Natural killer cell treated with Interleukin-12 subunit alpha and Interleukin-12 subunit beta and Interleukin-15 and Interleukin-18, amount 100 ng/mL, for 72 hours (primary cell): ENCODE measurements at places on chromosomes 6 and 20. TPM values are rescaled to one million over a fixed set of nuclear protein-coding genes. Genes with fewer than 3 reads are reported as not detected.

DNA sequence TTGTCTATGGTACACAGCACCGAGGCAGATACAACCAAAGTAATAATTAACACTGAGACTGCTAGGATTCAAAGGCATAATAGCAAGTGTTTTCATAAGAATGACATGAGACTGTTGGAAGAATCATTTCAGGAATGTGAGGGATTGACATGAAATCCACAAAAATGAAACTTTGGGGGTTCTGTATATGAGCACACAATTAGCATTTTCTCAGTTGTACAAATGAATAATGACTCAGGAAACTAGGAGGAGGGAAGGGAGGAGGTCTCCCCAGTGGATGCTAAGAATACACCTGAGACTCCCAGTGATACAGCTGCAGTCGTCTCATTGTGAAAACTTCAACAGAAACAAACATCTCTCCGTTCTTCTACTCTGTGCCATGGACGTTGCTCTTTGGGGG is 428.4 kb upstream of the PLCB4 start:
- no peak for DNase-seq

DNA sequence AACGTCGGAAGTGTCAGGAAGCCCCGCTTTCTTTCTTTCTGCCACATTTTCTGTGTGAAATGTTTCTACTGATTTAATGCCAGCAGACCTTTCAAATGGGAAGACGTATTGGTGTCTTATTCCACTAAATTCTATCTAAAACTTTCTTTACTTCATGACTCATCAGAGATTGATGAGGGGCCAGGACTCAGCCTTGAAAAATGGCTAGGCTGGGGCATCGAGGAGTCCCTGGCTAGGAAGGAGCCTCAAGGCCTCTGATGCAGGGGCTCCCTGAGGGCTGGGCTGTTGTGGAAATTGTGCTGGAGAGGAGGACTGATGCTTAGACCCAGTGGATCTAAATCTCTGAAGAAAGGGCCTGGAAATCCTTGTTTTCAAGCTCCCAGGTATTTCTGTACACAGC is 192.8 kb upstream of the PDE10A start:
- DNase-seq = no peak

GRCh38 chr20:1323830-1324597 is 4.9 kb downstream of the SDCBP2 start:
- no peak for DNase-seq

- DNase-seq = no peak
These were observed 6.8 kb upstream of the RIPK1 start for GRCh38 chr6:3061501-3061941.

DNA sequence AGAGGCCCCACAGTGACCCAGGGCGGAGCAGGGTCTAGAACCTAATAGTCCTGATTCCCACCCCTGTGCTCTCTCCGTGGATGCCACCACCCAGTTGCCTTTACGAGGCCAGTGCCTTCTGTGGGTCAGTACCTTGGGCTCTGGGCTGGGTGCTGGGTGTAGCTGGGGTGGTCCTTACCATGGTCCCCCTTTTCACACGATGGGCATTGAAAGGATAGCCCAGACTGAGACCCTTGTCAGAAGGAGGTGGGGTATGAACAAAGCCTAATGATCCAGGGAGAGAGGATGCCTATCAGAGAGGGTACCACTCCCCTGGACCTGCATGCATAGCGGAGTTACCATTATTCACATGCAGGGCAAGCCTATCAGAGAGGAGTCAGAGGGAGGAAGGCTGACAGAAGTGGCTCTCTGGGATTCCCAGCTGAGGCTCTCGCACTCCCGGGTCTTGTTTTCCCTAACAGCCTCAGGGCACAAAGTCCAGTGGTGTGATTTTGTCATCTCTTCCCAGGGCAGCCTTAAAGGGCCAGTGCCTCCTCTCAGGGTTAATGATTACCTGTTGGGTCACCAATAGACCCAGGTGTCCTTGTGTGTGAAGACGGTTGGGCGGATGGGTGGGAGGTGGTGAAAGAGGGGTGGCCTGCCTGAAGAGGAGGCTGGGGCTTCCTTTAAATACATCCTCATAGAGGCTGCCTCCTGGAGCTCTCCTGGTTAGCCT is 36.2 kb downstream of the VEGFA start:
- DNase-seq = no peak

Gene PHACTR3
- not detected for total RNA-seq

- DNase-seq = no peak
These were observed 211.9 kb downstream of the HAO1 start for GRCh38 chr20:7728338-7728737.

DNA sequence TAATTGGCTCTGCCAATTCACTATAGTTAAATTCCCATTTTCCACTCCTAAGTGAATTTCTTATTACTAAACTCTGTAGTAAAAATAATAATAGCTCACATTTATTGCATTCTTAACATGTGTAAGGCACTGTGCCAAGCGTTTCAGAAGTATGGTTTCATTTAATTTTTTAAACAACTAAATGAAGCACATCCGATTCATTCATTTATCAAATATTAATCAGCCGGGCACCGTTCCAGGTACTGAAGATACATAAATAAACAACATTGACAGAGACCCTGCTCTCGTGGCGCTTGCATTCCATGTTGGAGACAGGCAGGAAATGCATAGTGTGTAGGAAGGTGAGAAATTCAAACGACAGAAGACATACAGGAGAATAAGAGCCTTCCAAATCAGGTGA is 423.2 kb upstream of the JARID2 start:
- no peak for DNase-seq

DNA sequence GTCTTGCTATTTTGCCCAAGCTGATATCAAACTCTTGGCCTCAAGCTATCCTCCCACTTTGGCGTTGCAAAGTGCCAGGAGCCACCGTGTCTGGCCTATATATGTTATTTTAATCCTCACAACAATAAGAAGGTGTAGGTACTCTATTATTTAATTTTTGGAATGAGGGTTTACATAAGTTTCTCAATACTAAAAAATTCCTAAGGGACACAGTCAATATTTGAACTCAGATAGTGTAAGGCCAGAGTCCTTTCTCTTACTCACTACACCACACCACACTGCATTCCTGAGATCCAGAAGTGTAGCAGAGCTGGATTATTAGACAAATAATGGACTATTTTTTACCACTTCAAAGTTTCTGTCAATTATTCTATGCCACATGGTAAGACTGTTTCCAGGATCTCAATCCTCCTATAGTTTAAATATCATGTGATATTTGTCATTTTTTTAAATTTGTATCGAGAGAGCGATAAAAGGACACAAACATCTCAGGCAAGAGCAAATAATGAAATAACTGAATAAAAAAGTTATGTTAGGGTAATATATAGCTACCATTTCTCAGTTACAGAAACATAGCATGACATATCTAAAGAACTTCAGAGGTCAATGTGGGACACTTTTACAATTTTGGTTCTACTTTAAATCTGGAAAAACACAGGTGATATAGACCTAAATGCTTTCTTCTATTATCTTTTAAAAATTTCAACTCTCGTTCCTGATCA is 162.2 kb upstream of the THEMIS start:
- DNase-seq = no peak

Gene MDFI
- not detected for total RNA-seq

DNA sequence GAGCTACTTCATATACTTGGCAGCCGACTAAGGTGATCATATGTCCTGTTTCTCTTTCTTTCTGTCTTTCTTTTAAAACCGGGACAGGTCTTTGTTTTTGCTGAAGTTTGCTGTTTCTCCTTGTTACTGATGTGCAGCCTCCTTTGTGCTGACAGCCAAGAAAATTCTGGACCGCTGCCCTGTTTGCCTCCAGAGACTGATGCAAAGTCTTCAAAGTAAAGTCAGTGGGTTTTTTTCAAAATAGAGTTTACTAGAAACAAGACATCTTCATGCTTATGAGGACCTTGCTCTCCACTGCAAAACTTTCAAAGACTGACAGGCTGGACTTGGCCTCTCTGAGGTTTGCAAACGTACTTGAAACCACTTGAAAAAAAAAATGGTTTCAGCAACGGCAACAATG is 510.5 kb upstream of the MAP3K7 start:
- DNase-seq = no peak

Gene CSNK2A1
- total RNA-seq = 163 TPM

DNA sequence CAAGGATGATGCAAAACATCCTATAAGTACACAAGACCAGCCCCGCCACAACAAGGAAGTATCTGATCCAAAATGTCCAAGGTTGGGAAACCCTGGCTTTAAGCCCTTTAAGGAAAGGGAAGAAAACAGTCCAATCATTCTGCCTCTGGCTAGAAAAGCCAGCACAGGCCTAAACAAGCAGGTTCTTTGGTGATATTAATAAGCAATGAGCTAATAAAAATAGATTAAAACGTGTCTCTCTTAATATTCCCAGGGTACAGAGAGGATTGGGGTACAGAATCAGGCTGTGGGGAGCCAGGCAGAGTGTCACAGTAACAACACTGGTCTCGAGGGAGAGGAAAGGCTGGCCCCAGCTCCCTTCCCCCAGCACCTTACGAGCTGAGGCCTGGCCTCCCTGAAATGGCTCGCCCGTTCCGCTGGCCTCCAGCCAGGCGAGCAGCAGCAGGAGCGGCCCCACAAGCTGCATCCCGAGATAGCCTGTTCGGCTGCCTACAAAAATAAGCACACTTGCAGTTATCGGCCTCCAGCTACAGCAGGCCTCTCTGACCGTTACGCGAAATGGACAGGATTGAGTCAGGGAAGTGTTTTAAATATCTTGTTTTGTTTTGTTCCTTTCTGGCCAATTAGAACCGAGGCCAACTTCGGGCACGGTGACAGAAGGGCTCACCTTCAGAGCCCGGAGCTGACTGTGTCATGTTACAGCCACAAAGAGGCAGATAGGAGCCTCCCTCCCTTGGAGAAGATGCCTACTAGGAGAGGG is 4.0 kb upstream of the ZMYND8 start:
- no peak for DNase-seq

DNA sequence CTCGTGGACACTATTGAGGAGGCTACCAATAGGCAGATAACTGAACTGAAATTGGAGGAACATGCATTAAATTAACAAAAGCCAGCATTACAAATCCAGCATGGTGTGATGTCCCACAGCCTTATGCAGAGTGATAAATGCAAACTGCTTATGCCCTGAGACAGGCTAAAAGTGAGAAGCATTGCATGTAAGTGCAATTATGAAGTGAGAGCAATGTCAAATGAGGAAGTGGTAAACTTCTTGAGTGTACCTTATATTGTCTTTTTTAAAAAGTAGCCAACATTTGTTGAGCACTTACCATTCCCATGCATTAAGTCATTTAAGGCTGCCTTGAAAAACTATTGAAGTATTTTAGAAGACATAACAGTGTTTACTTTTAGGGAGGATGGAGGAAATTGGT is 212.2 kb downstream of the TBC1D7 start:
- DNase-seq = no peak

Gene TUBB2B
- not detected for total RNA-seq

- no peak for DNase-seq
These were observed 18.7 kb downstream of the KIF25 start for GRCh38 chr6:168016176-168016620.

Gene SLC35B2
- total RNA-seq = 34.6 TPM

Gene HDGFL1
- total RNA-seq = not detected

GRCh38 chr6:156508923-156509322 is 268.3 kb upstream of the ARID1B start:
- no peak for DNase-seq

GRCh38 chr20:47215653-47216397 is 140.7 kb downstream of the ZMYND8 start:
- DNase-seq = no peak

- DNase-seq = no peak
These were observed 177.2 kb upstream of the ASCC3 start for GRCh38 chr6:101058296-101058695.

DNA sequence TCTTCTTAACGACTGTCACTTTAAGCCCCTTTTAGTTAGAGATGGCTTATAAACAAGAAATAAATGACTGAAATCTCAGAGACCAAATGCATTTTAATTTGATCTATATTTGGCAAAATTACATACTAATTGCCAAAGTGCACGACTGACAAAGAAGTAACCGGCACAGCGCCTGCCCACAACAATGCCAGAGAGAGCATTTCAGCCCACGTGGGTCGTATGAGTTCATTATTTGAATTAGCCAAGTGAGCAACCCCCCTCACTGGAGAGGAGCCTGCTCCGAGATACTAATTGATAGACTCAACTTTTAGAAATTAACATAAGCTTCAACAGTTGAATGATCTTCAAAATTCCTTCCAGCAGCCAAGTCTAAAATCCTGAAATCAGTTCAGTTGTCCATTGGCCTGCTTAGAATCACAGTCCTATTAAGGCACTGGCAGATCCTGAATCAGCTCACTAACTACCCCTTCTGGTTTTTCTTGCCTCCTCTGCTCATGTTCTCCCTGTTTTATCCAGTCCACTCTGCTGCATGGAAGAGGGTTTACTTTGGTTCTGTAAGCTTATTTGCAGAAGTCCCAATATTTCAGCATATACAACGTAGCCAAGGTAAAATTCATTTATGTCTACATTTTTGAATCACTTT is 519.1 kb upstream of the AGPAT4 start:
- no peak for DNase-seq

DNA sequence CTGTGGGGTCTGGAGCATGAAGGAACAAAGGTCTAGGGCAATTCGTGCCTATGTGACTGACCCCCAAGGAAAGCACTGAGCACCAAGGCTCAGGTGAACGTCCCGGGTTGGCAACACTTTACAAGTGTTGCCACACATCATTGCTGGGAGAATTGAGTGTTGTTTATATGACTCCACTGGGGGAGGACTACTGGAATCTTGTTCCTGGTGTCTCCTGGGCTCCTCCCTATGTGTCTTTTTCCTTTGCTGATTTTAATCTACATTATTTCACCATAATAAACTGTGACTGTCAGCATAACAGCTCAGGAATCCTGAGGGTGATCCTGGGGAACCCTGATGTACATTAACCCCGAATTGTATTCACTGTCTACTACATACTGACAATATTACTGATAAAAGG is 207.7 kb upstream of the BMP2 start:
- no peak for DNase-seq

Gene SCGN
- total RNA-seq = not detected

GRCh38 chr6:34529665-34530327 is 26.3 kb downstream of the SPDEF start:
- no peak for DNase-seq

DNA sequence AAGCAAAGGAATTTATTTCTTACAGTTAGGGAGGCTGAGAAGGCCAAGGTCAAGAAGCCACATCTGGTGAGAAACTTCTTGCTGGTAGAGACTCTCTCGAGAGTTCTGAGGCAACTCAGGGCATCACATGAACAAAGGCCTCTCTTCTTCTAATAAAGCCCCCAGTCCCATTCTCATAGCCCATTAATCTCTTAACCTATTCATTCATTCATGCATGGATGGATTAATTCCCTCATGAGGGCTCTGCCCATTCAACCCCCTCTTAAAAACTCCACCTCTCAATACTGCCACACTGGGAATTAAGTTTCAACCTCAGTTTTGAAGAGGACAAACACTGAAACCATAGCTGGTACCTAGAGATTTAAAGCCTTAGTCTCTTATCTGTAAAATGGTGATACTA is 217.9 kb upstream of the SPTLC3 start:
- no peak for DNase-seq

DNA sequence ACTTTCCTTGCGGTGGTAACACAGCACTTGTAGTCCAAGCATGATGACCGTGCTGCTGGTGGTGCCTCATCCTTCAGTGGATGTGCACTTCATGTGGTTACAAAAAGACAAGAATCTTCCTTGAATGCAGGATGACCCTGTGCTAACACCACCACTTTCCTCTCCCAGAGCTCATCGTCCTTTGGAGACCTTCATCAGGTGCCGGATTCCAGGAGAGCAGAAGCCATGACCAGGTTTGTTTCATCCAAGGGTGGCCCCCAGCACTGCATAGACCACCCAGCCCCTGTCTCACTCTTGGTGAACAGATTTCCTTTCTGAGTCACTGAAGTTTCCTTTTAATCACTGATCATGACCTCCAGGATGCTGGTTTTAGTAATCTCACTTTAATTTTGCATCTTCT is 101.2 kb upstream of the SYNDIG1 start:
- no peak for DNase-seq
